ENCODE measurements at places on chromosomes 2 and 18.

- DNase-seq: peak; percentile 90
Measured at GRCh38 chr18:12934454-12935071, 13.2 kb upstream of the SEH1L start.

GRCh38 chr2:10424051-10424450 is 24.1 kb downstream of the ODC1 start:
- DNase-seq: peak; percentile 85

GRCh38 chr2:113200236-113200635 is 26.5 kb downstream of the PSD4 start:
- DNase-seq: no peak

GRCh38 chr2:207528980-207529329 is 807 bp upstream of the CREB1 start:
- DNase-seq: peak; percentile 42

DNA sequence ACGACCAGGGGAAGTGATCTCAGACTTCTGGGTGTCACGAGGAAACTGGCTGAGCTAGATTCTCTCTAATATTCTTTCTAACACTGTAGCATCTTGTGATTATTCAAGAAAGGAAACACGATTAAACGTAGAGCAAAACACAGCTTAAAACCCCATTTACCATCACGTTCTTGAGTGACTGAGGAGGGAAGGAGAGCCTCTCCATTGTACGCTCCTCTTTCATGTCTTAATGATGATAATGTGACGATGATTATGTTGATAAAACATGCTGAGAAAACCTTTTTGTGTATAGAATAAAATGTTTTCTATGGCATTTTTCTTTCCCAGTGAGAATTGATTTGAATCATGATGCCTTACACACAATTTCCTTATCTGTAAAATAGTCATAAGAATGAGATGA is 705.6 kb upstream of the ID2 start:
- no peak for DNase-seq

GRCh38 chr2:28393114-28393836 is 617 bp downstream of the FOSL2 start:
- peak; percentile 74 for DNase-seq
